ENCODE measurements at places on chromosomes 3 and 15.
A peak's percentile ranks its signal among the peaks of the same experiment; 100 is the strongest.

DNA sequence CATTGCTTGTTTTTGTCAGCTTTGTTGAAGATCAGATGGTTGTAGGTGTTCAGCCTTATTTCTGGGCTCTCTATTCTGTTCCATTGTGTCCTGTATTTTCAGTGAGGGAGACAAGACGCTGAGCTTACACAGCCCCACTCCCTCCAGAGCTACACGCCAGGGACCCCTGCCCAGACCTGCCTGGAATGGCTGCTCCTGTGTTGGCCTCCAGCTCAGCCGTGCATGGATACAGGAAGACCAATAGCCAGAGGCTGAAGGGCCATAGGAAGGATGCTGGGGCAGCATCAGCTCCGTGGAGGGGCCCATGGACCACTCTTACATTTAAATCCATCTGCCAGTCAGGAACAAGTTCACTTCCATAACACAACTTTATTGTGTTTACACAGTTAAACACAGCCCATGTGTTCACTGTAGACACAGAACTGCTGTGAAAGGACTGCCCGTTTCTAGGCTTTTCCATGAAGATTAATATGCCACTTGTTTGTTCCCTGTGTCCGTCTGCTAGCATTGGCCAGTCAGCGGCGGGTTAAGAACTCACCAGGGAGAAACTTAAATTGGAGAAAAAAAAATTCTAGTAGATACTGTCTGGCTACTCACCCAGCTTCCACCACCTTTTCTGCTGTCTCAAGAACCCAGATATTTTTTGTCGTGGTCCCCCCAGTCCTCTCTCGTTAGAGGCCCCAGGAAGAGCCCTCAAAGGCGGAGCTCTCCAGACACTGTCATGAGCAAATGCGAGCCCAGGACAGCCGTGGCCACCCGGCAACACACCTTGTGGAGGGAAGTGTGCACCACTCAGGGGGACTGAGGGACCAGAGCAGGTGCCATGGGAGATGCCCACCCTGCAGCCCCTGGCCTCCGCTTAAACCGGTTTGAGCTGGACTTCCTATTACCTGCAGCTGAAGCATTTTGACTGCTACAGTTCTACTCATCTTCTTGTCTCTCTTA, 142.3 kb upstream of the MEF2A start:
- no peak for DNase-seq

DNA sequence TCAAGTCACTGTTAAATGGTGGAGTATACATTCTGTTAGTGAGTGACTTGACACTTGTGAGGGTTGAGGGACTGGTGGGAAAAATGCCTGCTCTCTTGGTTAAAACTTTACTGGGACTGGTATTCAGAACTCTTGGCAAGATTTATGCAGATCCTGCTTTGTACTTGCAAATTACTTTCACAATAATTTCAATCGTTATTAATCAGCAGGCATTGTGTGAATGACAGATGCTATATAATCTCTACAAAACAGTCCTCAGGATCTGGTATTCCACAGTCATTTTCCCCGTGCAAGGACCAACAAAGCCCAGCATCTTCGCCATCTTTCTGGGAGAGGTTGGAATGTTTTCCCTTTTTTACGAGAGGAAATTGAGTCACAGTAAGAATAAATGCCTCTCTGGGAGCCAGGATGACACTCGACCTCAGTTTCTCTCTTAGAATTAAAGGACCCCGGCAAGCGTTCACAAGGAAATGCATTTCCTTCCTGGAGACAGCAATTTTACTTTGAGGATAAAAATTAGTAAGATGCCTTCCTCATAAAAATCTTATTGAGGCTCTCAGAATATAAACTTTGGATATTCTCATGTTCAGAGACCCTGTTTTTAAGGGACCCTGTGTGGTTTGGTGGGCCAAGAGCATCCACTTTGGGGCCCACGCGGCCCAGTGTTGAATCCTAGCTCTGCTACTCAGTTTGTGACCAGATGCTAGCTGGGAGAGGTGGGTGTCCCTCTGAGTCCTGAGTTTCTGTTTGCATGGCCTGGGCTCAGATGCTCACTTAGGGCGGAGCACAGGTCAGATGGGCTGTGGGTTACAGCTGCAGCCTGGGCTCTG, 45.3 kb upstream of the PLCL2 start:
- no peak for DNase-seq

GRCh38 chr3:162863579-162863978, 1367.0 kb downstream of the OTOL1 start:
- no peak for DNase-seq

GRCh38 chr3:66592016-66592761, 91.4 kb upstream of the LRIG1 start:
- no peak for DNase-seq

DNA sequence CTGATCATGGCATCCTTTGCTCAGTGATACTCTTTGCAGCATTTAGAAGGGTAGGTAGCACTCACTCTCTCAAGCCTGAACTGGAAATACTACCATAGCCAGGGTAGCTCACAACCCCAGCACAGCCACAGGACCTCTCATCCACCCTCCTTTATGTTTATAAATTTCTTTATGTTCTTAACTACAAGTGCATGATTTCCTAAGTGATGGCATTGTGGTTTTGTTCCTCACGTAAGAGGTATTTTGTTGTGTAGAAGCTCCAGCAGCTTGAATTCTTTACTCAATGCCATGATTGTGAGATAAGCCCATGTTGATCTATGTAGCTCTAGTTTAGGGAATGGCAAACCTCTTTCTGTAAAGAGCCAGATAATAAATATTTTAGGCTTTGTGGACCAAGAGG, 7.9 kb upstream of the RTP3 start:
- no peak for DNase-seq

DNA sequence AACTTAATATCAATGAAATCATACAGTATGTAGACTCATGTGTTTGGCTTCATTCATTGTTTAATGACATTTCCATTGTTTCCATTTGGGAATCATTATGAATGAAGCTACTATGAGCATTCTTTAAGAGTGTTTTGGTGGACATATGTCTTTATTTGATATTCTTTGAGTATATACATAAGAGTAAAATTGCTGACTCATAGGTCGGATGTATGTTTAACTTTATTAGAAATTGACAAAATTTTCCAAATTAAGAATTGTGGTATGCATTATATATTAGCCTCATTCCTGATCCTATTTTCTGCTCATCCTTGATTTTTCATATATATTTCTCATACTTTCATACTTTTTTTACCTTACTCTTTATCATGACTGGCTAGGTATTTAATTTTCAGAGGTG, 28.7 kb upstream of the CMC1 start:
- DNase-seq, result no peak

DNA sequence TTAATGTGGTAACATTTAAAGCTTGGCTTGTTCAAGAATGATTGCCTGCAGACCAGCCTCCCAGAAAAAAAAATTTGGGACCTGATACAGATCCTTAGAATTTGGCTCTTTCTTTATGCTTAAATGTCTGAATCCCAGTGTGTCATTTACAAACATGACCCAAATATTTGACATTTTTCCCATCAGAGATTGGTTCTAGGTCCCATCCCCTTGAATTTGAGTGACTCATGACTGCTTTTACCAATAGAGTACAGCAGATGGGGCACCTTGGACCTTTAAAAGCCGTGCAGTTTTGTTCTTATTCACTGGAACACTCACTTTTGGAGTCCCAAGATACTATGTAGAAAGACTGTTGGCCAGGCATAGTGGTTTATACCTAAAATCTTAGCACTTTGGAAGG, 231.6 kb downstream of the ZIC1 start:
- no peak for DNase-seq

DNA sequence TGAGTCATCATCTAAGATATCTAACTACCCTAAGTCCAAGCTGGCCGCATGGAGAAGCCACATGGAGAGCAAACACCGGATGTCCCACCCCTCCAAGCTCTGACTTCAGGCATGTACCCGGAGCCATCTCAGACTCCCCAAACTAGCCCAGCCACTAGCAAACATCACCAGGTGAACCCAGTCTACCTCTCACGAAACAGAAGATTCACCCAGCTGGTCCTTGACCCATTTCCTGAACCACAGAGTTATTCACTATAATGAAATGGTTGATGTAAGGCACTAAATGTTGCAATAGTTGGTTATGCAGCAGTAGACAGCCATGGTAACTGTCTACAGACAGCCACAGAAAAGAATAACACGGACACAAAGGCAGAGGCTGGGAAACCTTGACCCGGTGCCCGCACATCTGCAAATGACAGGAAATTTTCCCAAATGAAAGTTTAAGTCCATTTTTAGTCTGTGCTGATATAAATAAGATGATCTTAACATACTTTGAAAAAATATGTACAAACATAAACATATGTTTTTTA, 265.5 kb upstream of the ATP10A start:
- DNase-seq, result no peak

- DNase-seq, result peak; percentile 100
Observed at GRCh38 chr3:14651440-14652251, at the start of gene CCDC174. TSS of gene CCDC174 (plus strand) at chr3:14651762. CDS start at chr3:14651837, 75 bp downstream.

DNA sequence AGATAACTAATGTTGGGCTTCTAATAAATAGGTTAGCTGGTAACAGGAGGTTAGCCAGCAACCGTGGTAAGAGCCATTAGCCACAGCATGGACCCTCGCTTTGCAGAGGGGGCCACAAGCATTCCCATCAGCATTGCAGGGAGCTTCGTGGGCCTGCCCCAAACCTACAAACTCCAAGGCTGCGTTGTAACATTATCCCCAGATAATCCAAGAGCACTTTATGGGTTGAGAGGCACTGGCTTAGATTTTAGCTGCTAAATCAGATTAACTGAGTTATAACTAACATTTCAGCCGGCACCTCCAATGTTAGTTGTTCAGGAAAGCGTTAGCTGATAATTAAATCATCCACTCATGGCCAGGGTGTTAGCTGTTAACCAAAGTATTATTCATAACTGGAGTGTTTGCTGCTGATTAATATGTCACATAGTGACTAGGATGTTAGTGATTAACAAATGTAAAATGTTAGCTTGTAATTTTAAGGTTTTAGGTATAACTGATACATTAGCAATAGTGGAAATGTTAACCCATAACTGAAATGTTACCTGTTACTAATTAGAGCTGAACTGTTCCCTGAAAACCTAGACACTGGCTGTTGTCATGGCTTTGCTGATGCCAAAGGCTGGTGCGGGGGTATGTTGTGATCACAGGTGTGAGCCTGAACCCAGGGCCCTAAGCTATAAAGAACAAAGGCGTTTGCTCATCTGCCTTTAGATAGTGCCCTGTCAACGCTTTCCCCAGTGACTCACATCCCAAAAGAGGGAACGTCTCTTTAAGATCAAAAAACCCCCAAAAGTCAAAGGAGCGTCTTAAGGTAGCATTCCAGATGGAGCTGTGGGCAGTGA, 56.2 kb downstream of the SLC6A6 start:
- DNase-seq, result no peak

DNA sequence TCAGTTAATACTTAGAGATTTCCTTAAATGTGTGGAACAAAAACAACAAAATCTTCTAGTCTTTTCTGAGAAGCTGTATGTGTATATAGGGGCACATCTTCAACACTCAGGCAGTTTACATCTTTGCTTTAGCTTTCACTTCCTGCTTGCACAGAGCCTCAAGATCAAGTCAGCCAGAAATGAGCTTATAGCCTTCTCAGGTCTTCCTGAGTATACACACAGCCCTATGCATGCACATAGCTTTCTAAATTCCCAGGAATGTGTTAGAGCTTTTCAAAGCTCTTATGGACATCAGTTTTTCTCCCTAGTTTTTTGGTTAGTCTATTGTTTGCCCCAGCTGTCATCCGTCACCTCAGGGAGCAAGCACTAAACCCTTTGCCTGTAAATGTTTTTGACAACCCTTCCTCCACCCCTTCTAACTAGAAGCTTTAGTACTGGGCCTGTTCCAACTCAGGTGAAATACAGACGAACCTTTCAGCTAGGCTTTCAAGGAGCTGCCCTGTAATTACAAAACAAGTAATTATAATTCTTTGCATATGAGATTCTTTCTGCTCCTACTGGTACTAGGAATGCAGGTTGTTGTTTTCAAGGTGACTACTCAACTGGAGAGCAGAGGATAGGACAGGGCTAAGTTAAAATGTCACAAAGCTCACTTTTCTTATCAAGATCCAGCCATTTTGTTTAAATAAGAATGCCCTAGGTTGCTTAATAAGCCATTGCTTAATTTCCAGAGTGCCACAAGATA, 22.6 kb upstream of the MTMR10 start:
- no peak for DNase-seq

DNA sequence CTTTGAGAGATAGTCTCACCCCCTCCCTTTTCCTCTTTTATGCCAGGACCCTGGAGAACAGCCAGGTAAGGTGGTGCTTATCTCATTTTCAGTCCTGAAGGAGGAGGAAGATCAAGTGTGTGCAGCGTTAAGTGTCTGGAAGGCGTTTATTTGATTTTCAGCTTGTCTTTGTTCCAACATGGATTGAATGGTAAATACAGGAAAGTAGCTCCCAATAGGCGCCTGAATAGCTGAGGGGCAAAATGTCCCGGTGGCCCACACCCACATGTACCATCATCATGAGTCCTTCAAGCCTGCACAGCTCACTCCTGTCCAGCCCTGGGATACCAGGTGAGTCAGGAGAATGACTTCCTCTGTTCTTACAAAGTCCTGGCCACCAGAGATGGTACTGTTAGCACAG, 73.5 kb downstream of the CEMIP start:
- DNase-seq, result no peak

- DNase-seq, result no peak
Observed at GRCh38 chr3:12198301-12198700, 39.6 kb upstream of the TIMP4 start.

- DNase-seq, result no peak
Observed at GRCh38 chr3:148880681-148881080, 15.6 kb downstream of the CPA3 start.

DNA sequence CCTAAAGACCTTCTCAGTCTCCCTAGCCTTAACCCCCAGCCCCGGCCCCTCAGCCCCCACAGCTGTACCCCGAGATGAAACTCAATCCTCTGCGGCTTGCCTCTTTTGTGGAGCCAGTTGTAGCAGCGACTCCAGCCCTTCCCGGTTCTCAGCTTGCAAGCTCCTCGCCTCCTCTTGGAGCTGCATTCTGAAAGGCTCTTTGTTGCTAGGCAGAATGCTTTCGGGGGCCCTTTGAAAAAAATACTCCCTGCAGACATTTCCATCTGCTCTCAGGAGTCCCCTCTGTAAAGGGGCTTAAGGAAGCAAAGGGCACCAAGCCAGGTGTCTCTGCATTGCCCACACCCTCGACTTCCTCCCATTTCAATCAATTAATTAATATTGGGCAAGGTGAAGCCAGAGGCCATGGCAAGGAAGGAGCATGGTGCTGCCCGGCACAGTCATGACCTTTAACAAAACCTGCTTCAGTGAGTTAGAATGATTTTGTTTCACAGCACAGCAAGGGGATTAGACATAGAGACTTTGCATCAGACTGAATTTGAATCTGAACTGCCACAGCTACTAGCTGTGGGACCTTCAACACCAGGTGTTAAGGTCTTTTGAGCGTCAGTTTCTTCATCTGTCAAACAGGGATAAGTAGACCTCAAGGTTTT, 65.5 kb downstream of the SRGAP3 start:
- peak; percentile 78 for DNase-seq

GRCh38 chr15:101055411-101055810, 136.3 kb downstream of the LRRK1 start:
- no peak for DNase-seq

- no peak for DNase-seq
Observed at GRCh38 chr3:172071780-172072330, 32.5 kb downstream of the FNDC3B start.

GRCh38 chr15:23073890-23074646, 34.7 kb upstream of the TUBGCP5 start:
- peak; percentile 9 for DNase-seq

All from pons (tissue), 1 donor.